ENCODE measurements at places on chromosomes 7 and 10. TPM values are rescaled to one million over a fixed set of nuclear protein-coding genes. Genes with fewer than 3 reads are reported as not detected.

VPS26A gene
- total RNA-seq, result 55.7 TPM

WNT16 gene
- total RNA-seq, result not detected

MBL2 gene
- total RNA-seq, result not detected

GGCT gene
- total RNA-seq, result 33.8 TPM

SFRP5 gene
- not detected for total RNA-seq

FAM25A gene
- not detected for total RNA-seq

NSMCE4A gene
- 56.3 TPM for total RNA-seq

MSMB gene
- not detected for total RNA-seq

ANXA8 gene
- not detected for total RNA-seq

FFAR4 gene
- not detected for total RNA-seq

All from glomerular endothelial cell (primary cell).